ENCODE measurements at places on chromosomes 7 and 10.

DNA sequence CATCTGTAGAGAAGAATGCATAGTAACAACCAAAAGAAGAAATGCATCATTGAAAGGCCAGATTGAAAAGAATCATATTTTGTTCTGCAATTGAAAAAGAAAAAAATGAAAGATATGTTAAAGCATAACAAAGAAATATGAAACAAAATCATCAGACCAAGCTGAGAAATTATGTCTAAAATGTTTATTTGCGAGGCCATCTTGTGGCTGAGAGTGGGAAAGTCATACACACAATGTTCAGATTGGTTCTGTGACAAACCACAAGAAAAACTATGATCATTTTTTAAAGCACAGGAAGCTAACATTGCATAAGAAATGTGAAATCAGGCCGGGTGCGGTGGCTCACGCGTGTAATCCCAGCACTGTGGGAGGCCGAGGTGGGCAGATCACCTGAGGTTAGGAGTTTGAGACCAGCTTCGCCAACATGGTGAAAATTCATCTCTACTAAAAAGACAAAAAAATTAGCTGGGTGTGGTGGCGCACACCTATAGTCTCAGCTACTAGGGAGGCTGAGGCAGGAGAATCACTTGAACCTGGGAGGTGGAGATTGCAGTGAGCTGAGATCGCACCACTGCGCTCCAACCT is 36.6 kb downstream of the ABCB5 start:
- DNase-seq, result peak; percentile 10

GRCh38 chr7:85237721-85238120 is 50.9 kb upstream of the SEMA3D start:
- DNase-seq, result peak; percentile 45

DNA sequence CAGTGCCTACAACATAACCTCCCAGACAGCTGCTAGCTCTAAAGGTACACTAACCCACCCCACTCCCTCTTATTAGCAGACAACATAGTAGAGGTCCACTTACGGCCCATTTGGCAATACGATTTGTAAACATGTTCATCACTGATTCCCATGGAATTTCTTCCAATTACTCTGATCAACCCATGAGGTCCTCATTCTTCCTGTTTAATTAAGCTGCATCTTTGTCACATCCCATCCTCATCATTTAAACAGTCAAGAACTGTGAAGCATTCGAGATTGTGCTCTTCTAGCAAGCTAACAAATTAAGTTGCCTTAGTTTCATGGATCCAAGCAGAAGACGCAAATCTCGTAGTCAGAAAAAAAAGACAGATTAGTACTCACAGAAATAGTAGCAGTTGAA is 622.2 kb upstream of the VSTM2A start:
- DNase-seq, result no peak

DNA sequence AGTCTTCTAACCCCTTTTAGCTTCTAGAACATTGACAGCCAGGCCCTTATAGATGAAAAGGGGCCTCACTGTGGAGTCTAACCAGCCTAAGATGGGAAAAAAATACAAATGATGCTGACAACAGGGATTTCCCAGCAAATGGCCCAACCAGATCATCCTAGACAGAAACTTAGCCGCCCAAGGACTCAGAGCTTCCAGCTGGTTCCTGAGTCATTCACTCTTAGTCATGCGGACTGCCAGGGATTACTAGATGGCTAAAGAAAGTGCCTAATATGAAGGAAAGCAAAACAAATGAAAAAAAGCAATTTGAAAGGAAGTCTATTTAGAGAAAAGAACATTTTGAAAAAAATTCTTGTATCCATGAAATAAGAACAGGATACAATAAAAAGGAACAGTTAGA is 23.7 kb downstream of the TSPAN14 start:
- peak; percentile 36 for DNase-seq

DNA sequence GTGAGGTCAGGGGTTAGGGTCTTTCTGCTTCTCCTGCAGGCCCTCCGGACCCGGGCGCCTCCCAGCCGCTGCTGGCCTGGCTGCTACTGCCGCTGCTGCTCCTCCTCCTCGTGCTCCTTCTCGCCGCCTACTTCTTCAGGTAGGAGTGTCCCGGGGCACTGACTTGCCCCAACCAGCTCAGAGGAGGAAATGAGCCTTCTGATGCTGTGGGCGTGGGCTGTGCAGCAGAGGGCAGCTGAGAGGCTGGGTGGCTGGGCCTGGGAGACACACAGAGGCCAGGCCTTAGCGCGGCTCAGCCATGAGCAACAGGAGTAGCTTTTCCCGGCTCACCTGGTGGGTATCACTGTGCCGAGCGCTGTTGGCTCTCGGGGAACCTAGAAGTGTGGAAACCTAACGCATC is 78.9 kb downstream of the MKI67 start:
- DNase-seq, result peak; percentile 32

GRCh38 chr10:78865538-78865875 is 203.3 kb upstream of the ZMIZ1 start:
- DNase-seq, result peak; percentile 34

DNA sequence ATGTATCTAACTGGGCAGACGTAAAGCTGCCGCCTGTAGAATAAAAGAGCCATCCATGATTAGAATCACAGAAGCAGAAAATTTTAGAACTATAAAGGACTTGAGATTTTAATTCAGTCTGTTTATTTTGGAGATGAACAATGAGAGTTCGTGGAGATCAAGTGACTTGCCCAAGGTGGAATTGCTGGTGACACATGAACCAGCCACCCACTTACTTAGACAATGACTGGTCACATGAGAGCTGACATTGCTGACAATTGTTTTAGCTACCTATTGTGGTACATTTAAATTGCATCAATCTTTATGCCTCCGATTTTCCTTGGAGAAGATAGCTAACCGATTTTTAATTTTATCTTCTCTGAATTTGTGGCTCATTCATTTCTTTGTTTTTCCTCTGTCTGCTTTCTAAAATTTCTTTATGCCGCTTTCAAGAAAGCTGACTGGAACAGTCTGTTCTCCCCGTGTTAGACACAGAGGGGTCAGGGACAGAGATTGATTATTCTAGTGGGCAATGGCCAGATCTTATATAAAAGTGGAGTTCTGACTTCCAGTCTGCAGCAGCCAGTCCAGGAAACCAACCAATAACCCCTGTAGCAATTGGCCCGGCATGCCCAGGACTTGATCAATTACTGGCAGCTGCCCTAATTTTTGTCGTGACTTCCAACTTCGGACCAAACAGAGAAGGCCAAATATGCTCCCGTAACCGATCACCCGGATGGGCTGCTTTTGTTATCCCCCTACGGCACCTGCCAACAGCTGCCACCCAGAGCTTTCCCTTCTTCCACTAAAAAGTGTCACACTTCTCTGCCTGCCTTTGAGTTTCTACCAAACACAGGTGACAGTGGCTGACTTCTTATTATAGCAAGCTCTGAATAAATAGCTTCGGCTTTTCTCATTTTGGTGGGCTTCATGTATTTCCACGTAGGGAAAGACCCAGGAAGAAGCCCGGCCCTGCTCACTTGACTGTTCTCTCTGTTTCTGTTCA is 241.6 kb downstream of the CAMK1D start:
- DNase-seq, result no peak

GRCh38 chr10:13794992-13795612 is 208.3 kb downstream of the PRPF18 start:
- DNase-seq, result no peak

DNA sequence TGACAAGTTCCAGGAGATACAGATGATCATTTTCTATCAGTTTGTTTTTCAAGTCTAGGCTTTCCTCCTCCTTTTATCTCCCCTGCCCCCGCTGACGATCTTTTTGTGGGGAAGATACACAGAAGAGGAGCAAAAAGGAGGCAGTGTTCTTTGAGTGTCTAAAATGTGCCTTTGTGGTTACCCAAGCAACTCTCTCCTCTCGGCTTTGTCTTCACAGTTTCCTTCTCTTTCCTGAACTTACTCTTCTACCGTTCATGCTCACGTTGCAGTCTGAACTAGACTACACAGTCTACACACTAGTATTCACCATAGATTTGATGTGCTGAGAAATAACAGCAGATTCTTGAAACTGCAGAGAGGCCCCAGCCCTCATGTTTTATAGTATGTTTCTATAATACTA is 23.6 kb downstream of the CEP41 start:
- DNase-seq, result no peak

DNA sequence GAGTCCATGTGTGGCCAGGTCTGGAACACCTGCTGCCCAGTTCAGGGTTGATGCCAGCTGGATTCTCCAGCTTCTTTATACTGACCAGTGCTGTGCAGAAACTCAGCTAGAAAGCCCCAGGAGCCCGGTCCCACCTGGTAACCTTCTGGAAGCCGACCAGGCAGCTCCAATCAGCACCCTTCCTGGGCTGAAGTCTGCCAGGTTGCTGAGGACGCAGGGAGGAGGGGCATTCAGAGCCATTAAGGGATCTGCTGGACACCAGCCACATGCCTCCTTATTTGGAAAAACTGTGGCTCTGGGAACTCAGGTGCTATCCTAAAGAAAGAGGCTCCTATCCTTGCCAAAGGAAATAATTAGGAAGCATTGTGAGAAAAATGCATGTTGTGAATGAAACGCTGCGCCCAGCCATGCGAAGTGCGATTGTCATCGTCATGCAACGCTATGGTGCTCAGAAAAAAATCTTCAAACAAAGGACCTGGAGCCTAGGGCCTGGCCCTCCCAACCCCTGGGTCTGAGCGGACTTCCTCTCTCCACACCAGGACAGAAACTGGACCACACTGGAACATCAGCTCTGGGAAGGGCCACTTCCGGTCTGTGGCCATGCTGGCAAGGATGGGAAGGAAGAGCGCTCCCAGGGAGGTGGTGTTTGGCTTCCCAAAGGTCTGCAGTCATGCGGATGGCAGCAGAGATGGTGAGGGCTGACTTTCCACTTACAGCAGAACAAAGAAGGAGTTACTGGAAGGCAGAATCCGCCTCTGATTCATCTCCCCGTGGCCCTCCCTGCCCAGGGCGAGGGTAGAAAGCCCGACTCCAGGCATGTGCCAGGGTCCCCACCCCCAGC is 90.1 kb downstream of the FAM53B start:
- no peak for DNase-seq

DNA sequence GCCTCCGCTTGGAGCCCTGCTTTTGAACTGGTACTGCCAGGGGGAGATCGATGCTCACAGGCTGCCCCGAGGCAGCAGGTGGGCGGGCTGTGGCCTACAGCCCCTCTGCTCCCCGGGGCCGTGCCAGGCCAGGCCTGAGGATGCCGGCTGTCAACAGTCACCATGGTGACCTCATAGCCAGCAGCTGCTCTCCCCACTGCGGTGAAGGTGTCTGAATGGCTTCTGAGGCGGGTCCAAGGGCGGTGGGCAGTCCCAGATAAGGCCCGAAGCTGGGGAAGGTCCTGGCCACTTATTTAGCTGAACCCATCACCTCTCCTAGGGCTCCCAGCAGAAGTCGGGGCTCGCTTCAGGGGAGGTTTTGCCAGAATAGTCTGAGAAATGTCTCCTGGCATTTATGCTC is 179.3 kb downstream of the ARHGAP12 start:
- DNase-seq, result peak; percentile 63

- DNase-seq, result no peak
Measured at GRCh38 chr7:10696064-10696463, 277.6 kb upstream of the PHF14 start.

- DNase-seq, result peak; percentile 16
Measured at GRCh38 chr10:118698421-118698820, 56.3 kb downstream of the CACUL1 start.

- no peak for DNase-seq
Measured at GRCh38 chr7:87341441-87341840, 4.0 kb upstream of the CROT start.

DNA sequence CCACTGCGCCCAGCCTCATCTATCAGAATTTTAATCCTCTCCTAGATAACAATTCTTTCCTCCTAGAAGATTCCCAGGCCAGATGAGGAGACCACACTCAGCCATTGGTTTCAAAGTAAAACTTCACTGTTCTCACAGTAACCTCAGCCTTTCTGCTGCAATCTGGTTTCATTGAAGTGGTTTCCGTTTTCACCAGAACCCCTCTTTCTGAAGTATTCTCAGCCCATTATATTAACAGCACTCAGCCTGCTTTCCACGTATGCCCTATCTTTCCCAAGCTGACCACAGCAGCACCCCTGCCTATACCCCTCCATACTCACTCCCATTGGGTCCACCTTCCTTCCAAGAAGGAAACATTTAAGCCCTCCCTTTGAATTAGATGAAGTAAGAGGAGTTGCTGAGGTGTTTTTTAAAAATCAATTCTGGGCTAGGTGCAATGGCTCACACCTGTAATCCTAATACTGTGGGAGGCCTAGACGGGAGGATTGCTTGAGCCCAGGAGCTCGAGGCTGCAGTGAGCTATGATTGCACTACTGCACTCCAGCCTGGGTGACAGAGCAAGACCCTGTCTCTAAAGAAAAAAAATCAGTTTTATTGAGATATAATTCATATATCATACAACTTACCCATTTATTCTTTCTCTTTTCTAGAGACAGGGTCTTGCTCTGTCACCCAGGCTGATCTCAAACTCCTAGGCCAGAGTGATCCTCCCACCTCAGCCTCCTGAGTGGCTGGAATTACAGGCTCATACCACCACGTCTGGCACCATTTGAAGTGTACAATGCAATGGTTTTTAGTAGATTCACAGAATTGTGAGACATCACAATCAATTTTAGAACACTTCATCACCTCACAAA is 11.3 kb downstream of the PLAU start:
- no peak for DNase-seq

GRCh38 chr7:44259547-44260457 is 59.0 kb downstream of the YKT6 start:
- peak; percentile 88 for DNase-seq

DNA sequence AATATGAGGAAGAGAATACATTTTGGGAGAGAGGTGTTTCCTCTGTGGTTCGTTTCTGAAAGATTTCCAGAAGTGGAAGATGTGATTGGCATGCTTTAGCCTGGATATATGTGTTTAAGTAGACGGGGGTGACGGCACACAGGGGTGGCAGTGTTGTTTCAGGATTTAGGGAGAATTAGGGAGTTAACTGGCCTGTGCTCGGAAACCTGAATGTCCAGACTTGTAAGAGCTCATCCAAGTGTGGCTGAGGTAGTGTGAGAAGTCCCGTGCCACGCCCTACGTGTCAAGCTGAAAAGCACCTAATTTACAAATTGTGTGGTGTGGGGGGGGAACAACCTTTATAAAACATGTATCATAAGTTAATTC is 1.1 kb downstream of the RALA start:
- no peak for DNase-seq

- peak; percentile 4 for DNase-seq
Measured at GRCh38 chr10:57716884-57717283, 550.8 kb downstream of the IPMK start.

DNA sequence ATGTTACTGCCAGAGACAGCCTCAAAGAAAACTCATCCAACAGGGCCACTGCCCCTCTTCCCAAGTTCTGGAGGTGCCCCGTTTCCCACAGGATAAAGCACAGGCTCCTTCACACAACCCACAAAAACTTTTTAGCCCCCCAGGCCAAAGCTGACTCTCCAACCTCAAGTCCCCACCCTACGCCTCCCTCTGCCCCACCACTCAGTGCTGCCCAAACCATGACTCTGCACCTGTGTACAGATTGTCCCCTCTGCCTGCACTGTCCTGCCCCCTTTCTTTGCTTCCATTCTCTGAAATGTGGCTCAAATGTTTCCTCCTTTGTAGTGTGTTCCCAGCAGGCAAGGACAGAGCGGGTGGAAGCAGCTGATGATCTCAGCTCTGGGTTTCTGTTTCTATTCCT is 284.0 kb downstream of the GRID1 start:
- no peak for DNase-seq

Measured in AG08396 (cell line).